IPS-NIHi11 (cell line): ENCODE measurements at places on chromosomes 1 and 21.

- no peak for DNase-seq
Measured at GRCh38 chr1:234611847-234612351, 1.9 kb upstream of the IRF2BP2 start.

DNA sequence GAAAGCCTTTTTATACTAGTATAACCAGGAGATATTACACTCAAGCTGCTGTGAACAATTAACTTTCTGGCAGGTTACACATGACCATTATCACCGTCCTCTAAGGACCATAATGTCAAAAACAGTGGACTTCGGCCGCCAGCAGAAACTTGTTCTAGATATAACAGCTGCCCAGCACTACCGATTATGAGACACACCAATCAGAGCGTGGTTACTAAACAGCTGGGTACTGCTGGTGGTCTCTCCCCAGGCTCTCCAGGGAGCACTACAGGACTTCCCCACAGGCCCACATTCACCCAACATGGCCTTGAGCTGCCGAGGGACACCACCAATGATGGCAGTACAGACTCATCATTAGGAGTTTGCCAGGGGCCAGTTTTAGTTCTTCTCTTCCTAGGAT lies 57.9 kb upstream of the CTBS start:
- no peak for DNase-seq

GRCh38 chr1:18175051-18175450 lies 67.5 kb downstream of the IGSF21 start:
- no peak for DNase-seq

- DNase-seq = peak; percentile 93
Measured at GRCh38 chr1:206479183-206480125, 9.2 kb downstream of the IKBKE start.

DNA sequence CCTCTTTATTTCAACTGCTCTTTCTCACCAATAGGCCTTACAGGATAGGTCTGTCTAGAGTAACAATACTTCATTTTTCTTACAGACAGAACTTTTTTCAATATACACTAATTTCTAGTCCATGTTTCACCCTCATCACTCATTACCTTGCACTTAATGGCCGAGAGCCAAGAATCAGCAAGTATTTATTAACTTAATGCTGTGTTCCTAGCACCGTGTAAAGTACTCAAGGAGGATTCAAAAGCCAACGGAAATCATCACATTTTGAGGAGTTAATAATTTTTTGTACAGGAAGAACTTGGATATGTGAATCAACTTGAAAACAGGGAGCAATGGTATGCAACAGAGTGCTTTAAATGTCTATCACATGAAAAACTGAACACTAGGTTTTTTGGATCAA lies 102.0 kb downstream of the PTPN14 start:
- DNase-seq = no peak

- no peak for DNase-seq
Measured at GRCh38 chr1:3018051-3018471, 3.2 kb upstream of the ACTRT2 start.

DNA sequence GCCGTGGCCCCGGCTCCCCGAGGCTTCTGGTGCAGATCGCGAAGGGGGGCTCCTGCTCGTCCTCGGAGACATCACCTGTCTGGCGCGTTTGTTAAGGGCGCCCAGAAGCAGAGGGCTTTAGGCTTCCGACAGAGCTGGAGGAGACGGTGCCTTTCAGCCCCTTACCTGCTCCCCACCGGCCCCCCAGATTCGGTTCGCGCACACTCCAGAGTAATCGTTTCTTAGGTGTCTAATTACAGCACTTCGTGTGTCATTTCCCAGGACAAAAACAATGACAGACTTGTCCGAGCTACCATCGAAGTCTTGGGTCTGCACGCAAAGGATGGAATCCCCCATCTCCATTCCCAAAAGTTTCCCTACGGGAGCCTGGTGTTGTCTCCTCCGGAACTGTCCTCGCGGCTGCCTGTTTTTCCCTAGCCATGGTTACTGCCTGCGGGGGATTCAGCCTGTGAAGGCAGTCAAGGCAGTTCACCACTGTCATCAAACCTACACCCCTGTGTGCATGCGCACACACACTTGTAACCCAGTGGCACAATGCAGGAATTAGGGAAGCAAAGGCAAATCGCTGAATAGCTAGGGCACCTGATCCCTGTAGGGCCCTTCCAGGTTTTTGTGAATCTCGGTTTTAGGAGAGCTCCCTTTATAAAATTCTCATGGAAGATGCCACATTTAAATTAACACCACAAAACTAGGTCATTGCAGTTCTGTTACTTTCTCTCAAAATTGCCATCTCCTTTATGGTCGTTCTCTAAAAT lies 738 bp upstream of the CDC42BPA start:
- peak; percentile 81 for DNase-seq

DNA sequence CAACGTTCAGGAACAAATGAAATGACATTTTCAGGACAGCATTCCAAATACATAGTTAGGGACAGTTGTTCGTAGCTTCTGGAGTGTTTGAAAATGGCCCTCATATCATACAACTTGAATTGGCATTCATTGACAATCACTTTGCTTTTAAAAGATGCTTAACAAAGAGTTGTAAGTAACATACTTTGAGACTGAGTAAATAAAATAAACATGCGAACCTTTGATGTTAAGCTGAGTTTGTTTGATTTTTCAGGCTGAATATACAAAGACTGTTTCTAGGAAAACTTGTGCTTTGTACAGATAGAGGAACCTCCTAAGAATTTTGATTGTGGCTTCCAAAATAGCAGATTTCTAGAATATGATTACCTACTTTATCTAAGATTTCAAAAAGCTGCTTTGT lies 45.3 kb downstream of the ITSN1 start:
- no peak for DNase-seq

GRCh38 chr21:28885853-28886177 lies 106.9 kb downstream of the LTN1 start:
- no peak for DNase-seq

DNA sequence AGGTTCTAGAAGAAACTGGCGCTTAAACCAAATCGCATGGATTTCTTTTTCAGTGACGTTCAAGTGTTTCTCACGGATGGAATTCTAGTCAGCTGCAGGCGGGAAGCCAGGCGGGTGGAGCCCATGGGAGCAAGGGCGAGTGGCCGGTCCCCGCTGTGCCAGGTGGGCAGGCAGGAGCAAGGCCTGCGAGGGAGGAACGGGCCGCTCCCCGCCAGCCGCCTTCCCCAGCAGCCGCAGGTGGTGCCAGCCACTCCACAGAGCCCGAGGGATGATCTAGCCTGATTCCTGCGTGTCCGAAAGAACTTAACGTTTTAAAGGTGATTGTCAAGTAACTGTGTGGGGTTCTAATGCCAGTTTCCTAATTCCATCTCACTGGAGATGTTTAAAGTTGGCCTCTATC lies 9.1 kb downstream of the PEX10 start:
- DNase-seq = no peak

- DNase-seq = no peak
Measured at GRCh38 chr1:93817819-93818569, 61.0 kb downstream of the DNTTIP2 start.
